Stimulated activated CD4-positive, alpha-beta T cell treated with anti-CD3 and anti-CD28 coated beads, Interleukin-1b, Interleukin-23, amount 100 ng/mL, for 24 hours (primary cell): ENCODE measurements at places on chromosomes 6 and 20.

- DNase-seq, result no peak
Observed at GRCh38 chr6:129882510-129883023, 21.5 kb upstream of the TMEM244 start.

DNA sequence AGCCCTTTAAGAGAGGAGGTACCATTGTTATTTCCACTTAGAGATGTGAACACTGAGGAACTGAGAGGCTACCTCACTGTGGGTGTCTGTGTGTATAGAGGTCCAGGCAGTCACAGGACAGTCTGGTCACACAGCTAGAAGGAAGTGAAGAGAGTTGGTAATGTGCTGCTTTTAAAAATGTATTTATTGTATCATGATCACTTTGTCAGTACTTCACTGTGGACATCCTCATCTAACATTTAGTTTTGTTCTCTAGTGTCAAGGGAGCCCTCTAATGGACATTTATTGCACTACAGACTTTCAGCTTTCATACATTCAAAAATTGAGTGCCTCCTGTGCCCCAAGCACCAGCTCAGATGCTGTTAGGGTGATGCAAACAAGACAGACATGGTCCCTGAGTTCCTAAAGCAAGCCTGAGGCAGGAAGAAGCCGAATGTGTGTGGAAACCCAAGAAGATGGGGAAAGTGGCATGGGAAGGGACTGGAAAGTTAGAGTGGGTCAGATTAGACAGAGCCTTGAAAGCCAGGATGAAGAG lies 123.0 kb downstream of the SLC16A10 start:
- DNase-seq, result peak; percentile 0

- DNase-seq, result no peak
Observed at GRCh38 chr6:130293800-130294199, 71.0 kb upstream of the SAMD3 start.

- no peak for DNase-seq
Observed at GRCh38 chr6:52644253-52644652, 26.7 kb upstream of the TMEM14A start.

DNA sequence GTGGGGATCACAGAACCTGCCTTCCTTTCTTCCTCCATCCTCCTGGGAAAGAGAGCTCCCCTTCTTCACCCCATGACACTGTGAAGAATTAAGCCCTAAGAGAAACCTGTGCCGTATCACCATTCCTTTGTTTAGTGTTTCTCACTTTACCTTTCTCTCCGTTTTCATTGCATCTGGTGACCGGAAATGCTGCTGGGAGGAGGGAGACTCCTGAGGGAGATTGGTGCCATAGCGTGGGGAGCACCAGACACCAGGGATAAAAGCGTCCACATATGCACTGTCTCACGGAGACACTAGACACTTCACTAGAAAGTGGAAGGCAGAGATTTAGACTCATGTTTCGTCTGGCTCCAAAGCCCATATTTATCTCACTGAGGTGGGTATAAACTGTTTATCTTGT lies 15.5 kb upstream of the ULBP3 start:
- DNase-seq, result no peak

DNA sequence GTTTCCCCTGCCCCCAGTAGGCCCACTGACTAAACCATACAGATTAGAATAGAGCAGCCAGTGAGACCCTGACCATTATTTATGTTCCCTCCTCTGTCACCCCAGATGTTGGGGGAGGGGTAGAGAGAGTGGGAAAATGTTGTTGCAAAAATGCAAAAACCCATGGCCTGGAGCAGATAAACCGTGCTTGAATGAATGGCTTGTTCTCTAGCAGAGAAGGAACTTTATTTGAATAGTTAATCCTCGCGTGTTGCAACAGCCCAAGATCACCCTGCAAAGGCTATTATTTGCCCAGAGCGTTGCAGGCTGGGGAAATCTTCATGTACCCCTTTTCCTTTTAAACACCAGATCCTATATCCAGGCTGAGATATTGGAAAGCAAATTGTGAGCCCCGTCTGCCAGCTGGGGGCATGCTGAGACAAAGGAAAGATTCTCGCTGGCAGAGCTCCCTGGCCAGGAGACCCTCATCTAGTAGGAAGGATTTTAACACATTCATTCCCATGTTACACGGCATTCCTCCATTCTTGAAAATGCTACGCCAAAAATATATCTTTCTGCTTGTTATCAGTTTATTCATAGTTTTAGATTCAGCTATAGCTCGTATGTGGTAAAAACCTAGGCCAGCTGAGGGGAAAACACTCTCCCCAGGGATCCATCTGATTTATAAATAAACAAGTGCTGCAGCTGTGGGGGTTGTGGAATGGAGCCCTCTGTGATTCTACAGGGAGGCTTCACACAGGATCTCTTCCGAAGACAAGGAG lies 53.0 kb downstream of the LINC00237 start:
- DNase-seq, result no peak

GRCh38 chr20:48079028-48079427 lies 293.7 kb upstream of the SULF2 start:
- DNase-seq, result no peak

DNA sequence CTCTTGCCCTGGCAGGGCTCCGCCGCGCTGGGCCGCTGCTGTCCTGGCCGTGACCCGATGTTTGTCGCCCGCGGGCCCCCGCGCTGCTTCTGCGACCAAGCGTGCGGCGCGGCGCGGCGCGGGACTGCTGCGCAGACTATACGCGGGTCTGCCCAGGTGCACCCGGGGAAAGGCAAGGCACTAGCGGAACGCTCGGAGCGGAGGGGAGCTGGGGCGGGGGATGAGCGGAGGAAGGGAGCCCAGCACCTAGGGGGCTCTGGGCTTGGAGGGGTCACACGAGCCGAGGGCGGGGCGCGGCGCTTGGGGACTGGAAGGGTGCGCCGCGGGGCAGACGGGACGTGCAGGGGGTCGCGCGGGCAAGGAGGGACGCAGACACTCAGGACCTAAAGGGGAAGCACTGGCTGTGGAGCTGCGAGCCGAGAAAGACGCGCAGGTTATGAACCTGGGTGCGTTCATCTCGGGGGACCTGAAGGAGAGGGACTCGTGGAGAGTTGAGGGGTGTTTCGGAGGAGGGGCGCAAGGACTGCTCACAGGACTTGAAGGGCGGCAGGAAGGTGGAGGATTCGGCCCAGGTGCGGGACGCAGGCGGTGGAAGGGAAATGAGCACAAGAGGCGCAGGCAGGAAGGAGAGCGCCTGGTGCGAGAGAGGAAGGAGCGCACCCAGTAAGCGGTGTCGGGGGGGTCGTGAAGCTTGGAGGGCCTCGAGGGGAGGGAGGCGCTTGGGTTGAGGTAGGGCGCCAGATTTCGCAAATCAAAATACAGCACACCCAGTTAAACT lies 40.8 kb upstream of the ZNFX1 start:
- no peak for DNase-seq

GRCh38 chr6:138410972-138411880 lies 7.2 kb downstream of the HEBP2 start:
- DNase-seq, result no peak

- no peak for DNase-seq
Observed at GRCh38 chr6:22952097-22952496, 382.7 kb downstream of the HDGFL1 start.

- no peak for DNase-seq
Observed at GRCh38 chr20:46894971-46895905, 595 bp downstream of the EYA2 start.

DNA sequence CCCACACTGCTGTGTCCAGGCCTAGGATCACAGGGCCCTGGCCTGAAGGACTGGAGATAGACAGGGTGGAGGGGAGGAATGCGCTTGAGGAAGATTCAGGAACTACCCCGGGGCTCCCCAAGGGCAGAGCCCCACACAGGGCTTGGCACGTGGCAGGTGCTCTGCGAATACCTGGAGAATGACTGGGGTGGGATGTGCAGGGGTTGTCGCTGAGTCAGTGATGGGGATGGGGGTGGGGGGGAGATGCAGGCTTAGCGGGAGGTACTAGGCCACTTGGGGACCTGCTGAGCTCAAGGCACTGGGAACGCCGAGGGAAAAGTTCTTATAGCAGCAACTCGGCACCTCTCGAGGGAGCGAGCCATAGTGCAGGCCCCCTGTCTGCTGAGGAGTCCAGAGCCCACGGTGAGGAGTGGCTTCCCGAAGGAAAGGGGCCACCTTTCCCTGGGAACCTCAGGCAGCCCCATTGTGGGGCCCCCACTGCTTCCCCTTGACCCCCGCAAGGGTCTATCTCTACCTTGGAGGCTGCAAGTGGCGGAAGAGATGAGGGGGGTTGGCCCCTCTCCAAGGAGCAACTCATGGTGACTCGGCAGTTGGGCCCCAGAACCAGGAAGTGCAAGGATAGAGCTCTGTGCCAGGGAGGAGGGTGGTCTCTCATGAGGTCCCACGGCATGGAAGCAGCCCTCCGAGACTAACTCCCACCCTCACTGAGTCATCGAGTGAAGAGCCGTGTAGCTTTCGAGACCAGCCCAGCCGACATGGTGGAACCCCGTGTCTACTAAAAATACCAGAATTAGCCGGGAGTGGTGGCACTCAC lies 33.1 kb downstream of the SRC start:
- DNase-seq, result no peak

DNA sequence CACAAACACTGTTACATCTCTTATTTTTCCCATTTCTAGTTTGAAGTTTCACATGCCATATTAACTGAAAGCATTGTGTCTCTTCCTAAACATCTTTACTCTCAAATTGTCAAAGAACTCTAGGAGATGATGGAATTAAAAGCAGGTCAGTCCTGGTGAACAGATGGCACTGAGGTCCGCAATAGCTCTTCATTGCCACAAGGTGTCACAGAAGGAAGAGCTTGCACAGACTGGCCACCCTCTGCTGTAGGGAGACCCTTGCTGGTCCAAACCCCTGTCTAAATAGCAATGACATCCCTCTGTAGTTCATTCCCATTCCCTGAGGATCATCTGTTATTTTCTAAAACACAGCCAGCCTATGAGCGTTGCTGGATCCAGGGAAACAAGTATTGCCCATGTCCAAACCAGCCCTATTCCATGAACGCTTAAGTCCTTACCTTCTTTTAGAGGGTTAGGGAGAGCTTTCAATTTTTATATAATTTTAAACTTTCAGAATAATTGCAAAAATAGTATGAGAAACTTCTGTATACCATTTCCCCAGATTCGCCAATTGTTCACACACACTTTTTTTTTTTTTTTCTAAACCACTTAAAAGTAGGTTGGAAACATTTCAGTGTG lies 10.1 kb upstream of the HDAC2 start:
- no peak for DNase-seq

DNA sequence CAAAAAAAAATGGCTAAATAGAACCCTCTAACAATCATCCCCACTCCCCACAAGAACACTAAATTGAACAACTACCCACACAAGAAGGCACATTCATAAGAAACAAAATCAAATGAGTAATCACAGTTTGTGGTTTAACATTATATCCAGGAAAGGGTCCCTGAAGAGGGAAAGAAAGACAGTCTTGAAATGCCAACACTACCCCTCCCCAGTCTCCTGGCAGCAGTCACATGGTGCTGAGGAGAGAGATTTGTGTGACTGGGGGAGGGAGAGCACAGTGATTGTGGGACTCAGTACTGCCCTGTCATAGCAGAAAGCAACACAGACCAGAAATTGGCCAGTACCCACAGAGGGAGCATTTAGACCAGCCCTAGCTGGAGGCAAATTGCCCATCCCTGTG lies 443.7 kb upstream of the BTBD3 start:
- no peak for DNase-seq

- no peak for DNase-seq
Observed at GRCh38 chr6:149031859-149032598, 285.2 kb downstream of the UST start.

DNA sequence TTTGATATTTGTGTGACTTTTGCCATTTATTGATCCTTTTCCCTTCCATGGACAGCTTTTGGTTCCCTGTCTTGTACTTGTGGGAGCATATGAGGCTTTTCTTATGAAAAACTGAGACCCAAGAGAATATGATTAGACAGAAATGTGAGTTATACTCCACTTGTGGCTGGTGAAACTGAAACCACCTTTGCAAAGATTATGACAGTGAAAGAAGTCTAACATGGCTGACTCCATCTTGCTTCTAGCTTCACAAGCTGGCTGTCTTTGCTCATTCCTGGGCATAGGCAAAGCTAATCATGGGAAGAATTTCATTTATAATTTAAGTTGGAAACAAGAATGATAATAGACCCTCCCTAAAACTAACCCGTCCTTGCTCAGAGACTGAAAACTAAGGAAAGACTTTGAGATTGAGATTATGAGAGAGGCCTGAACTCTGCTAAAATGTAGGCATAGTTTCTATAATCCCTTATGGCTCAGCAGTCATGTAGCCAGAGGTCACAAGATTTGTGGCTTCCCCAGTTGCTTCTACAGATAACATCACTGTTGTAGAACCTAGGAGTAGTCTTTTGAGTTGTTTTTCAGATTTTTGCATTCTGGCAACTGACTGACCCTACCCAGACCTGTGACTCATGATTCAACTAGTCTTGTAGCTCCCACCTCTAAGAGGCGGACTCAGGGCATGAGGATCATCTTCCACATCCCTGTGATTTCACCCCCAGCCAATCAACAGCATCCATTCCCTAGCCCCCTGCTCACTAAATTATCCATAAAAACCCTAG lies 50.9 kb upstream of the CD2AP start:
- DNase-seq, result no peak

DNA sequence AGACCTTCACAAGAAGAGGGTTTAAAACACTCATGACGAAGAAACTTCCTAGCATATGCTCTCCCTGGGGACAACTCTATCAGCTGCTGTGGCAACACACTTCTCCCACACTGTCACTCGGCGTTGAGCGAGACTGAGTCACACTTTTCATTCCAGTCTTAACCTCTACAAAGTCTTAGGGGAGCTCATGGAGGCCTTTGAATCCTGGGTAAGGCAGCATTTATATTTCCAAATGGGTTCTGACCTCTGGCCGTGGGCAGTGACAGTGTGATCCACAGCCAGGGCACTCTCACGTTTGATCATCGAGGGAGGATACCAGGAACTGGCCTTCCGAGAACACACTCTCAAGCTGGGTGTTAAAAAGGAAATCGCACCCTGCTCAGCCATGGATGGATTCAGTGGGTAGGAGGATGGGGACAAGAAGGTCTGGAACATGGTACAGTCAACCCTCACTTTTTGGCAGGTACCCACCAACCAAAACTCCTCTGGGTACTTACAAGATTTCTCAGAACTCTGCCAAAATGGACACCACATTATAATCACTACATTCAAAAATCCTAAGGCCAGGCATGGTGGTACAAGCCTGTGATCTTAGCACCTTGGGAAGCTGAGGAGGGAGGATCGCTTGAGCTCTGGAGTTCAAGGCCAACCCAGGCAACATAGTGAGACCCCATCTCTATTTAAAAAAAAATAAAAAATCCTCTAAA lies 19.6 kb downstream of the RRBP1 start:
- no peak for DNase-seq

DNA sequence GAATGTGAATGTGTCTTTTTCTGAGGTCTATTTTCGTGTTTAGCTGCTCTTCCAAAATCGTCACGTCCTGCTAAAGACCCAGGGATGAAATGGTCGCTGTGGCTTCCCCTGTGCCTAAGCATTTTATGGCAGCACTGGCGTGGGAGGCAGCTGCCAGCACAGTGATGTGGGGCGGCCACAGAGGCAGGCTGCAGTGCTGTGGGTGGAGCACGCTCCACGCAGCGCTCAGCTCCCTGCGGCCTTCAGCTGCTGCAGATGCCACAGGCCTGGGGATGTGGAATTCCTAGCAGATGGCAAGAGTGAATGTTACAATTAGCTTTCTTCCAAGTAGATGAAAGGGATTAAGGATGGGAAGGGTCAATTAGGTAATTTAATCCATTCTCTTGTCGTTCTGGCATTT lies 242.6 kb downstream of the SMOC2 start:
- DNase-seq, result no peak
